SW480 (cell line): ENCODE measurements at places on chromosomes 7 and 10.

- DNase-seq: no peak
Measured at GRCh38 chr10:13969792-13970140, 361.0 kb downstream of the FRMD4A start.

DNA sequence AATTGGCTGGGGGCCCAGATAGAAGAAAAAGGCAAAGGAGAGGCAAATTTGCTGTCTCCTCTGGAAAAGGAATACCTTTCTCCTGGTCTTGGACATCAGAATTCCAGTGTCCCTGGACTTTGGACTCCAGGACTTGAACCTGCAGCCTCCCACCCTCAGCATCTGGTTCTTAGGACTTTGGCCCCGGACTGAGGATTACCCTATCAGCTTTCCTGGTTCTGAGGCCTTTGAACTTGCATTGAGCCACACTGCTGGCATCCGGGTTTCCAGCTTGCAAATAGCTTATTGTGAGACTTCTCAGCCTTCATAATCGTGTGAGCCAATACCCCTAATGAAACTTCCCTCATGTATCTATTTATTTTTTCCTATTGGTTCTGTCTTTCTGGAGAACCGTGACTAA lies 68.3 kb downstream of the DNAH11 start:
- no peak for DNase-seq

DNA sequence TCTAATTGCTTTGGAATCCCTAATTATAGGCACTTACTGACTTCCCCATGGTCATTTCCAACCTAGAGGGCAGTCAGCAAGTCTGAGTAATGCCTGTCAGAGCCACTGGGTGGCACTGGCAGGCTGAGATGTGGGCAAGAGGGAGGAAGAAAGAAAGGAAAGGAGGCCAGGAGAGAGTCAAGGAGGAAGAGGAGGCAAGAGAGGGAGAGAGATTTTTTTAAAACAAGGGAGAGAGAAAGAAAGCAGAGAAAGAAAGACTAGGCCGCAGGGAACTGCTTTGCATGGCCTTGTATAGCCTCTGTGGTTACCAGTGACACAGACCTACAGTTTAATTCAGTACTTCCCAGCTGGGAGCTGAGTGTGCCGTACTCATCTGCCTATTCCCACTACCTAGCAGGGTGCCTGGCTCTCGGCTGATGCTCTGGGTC lies 210.4 kb upstream of the ADO start:
- DNase-seq: peak; percentile 41

- no peak for DNase-seq
Measured at GRCh38 chr10:77348751-77349150, 288.9 kb downstream of the KCNMA1 start.

- DNase-seq: no peak
Measured at GRCh38 chr10:60960031-60960430, 16.0 kb upstream of the RHOBTB1 start.

GRCh38 chr7:151395036-151395367 lies 14.8 kb downstream of the WDR86 start:
- no peak for DNase-seq

GRCh38 chr10:126372396-126372795 lies 15.9 kb downstream of the ADAM12 start:
- no peak for DNase-seq

DNA sequence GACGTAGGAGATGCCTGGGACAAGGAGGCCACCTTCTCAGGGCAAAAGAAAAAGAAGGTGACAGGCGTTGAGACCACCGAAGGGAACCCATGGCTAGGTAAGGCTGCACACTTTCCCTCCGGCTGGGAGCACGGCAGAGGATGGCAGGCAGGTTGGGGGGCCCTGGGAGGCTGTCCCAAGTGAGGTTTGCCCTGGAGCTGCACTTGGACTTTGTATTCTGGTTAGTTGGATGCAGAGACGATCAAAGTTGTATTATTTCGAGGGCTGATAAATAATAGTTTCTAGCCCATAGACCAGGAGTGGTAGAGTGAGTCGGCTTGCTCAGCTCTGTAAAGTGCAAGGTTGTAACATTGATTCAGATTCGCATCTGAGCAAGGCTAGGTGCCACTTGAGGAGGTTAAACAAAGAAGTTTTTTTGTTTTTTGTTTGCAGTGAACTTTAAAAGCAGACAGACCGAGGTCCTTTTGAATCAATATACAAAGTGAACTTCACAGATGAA lies 608 bp downstream of the ENTPD7 start:
- peak; percentile 2 for DNase-seq

DNA sequence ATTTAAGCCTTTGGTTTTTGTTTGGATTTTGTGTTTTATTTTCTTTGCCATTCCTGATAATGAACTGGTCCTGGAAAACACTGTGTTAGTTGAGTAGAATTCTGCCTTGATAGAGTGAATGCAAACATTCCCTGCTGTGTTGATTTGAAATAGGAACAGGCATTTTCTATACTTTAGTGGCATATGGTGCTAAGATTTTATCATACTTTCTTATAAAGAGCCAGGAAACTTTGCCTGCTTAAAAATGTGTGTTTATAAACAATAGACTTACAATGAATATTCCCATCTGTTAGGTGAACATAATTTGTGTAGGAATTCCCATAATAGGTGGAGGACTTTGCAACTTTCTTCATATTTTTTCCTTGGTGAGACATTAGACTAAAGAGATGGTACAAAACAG lies 333.3 kb downstream of the SDK1 start:
- DNase-seq: no peak
